A549 treated with Mapracorat at 1 μM for 4 hours (cell line): ENCODE measurements at places on chromosomes 16 and 17. TPM values are rescaled to one million over a fixed set of nuclear protein-coding genes. Genes with fewer than 3 reads are reported as not detected.

CDK3 gene
- 4.2 to 6.2 TPM (median 4.7 TPM) in 5 replicates for total RNA-seq

KIF2B gene
- total RNA-seq = not detected in 5 replicates

KRTAP4-9 gene
- total RNA-seq = not detected in 5 replicates

GUCY2D gene
- total RNA-seq = 0.05 to 0.39 TPM (median 0.36 TPM) in 4 of 5 replicates, not detected in the other

FZD2 gene
- 25.7 to 39.3 TPM (median 35.8 TPM) in 5 replicates for total RNA-seq

CES3 gene
- total RNA-seq = 2.3 to 3.6 TPM (median 2.4 TPM) in 5 replicates
